ENCODE measurements at places on chromosomes 3 and 15. TPM values are rescaled to one million over a fixed set of nuclear protein-coding genes. Genes with fewer than 3 reads are reported as not detected.
A peak's percentile ranks its signal among the peaks of the same experiment; 100 is the strongest.

The DISP2 gene
- total RNA-seq = 0.19 TPM

- no peak for DNase-seq
Measured at GRCh38 chr15:66364944-66365528, 8.6 kb upstream of the TIPIN start.

The MYLK gene
- 104 TPM for total RNA-seq

DNA sequence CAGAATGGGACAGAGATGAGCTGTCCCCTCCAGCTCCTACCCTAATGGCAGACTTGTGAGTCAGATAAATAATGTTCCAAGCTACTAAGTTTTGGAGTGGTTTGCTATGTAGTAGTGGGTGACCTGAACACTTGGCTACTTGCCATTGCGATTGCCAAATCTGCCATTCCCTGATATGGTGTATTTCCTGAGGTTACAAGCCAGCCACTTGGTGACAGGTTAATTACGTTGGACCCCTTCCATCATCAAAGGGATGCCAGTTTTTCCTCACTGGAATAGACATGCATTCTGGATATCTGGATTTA is 33.6 kb downstream of the MORF4L1 start:
- DNase-seq = peak; percentile 61

DNA sequence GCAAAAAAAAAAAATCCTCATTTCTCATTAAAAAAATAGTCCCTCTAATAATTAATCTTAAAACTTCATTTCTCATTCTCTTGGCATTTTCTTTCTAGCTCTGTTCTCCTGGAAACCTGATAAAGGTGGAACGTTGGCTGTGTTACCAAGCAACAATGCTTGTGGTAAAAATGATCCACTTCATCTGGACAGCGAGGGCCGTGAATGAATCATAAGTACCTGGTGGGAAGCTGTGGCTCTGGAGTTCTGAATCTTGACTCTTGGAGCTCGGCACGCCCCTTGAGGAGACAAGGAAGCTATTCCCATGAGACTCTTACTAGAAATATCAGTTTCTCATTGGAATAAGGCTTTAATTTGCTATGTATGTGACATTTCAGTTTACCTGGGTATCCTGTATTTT is 32.5 kb downstream of the BCL2L10 start:
- peak; percentile 55 for DNase-seq

- no peak for DNase-seq
Measured at GRCh38 chr15:77004189-77004588, 9.3 kb downstream of the PSTPIP1 start.

The UBE2E2 gene
- total RNA-seq = 9.5 TPM

DNA sequence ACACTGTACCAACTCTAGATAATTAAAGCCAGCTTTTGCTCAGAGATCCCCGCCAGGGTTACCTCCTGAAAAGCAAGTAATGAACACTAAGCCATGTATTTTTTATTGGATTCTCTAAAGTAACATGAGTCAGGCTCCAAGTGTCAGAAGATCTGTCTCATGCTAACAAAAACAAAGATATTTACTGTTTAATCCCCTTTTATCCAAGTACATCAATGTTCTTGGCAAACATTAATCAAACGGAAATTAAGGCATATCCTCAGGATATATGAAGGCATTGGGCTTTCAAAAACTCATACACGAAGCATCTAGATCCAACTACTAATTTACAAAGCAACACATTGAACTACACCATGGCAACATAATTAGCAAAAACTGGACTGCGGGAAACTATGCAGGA is 37.2 kb downstream of the MYO5A start:
- peak; percentile 21 for DNase-seq

GRCh38 chr3:148074946-148075345 is 622.8 kb upstream of the AGTR1 start:
- DNase-seq = no peak

DNA sequence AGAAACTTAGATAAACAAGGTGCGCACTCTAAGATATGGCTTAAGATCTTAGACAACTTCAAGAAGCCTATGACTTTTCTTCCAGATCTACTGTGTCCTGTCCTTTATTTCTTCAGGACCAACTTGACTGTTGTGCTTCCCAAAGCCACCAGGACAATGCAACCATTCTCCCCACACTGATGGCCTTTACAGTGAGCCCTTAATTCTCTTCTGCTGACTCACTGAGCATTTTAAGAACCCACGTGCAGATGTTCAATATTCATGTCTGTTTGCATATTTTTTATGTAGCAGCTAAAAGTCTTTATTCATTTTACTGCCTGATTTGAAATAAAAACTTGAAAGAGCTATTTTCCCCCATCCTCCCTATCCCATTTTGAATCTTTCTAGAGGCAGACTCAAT is 103.3 kb upstream of the SLC2A2 start:
- peak; percentile 15 for DNase-seq

The TM4SF18 gene
- 2.1 TPM for total RNA-seq

- peak; percentile 77 for DNase-seq
Measured at GRCh38 chr3:132543011-132543739, 53.9 kb upstream of the ACKR4 start.

The PLSCR4 gene
- total RNA-seq = 13.7 TPM

The RTP3 gene
- not detected for total RNA-seq

DNA sequence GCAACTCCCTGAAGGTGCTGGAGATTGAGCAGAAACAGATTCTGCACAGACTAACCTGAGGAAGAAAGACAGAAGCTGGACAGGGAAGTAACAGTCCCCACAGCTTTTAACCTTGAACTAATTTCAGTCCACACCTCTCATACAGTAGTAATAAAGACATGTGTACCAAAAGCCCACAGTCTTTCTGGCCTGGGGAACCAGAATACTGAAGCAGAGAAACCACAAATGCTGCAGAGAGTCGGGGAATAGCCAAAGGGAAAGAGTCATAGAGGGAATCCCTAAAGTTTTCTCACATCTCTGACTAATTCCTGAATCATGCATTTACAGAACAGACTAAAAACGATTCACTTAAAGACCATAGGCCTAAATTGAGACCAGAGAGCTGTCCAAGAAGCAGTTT is 503.4 kb upstream of the NECTIN3 start:
- peak; percentile 89 for DNase-seq

The SCAANT1 gene
- not detected for total RNA-seq

The ZNF774 gene
- total RNA-seq = 1.8 TPM

The LRRIQ4 gene
- not detected for total RNA-seq

The PRR20G gene
- total RNA-seq = not detected

GRCh38 chr15:55917881-55918296 is 75.5 kb downstream of the NEDD4 start:
- DNase-seq = peak; percentile 87
